Left renal pelvis (tissue), 4 donors: ENCODE measurements at places on chromosomes 1 and 21.

- DNase-seq = no peak
These were observed 722 bp downstream of the LHX8 start for GRCh38 chr1:75134647-75135572.

DNA sequence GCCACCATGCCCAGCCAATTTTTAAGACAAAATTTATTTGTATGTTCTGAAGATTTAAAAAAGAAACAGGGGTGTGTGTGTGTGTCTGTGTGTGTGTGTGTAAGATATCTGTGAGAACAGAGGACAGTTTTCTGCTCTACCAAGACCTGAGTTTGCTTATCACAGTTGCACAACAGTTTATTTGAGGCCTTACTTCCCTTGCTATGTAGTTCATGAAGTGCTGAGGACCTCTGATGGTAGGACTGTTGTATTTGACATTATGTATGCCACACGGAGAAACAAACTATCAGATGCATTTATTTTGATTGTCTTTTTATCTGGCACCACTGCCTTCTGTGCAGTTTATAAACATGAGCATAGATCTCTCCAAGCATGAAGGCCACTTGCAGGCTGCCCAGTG, 355.2 kb downstream of the PBX1 start:
- no peak for DNase-seq

DNA sequence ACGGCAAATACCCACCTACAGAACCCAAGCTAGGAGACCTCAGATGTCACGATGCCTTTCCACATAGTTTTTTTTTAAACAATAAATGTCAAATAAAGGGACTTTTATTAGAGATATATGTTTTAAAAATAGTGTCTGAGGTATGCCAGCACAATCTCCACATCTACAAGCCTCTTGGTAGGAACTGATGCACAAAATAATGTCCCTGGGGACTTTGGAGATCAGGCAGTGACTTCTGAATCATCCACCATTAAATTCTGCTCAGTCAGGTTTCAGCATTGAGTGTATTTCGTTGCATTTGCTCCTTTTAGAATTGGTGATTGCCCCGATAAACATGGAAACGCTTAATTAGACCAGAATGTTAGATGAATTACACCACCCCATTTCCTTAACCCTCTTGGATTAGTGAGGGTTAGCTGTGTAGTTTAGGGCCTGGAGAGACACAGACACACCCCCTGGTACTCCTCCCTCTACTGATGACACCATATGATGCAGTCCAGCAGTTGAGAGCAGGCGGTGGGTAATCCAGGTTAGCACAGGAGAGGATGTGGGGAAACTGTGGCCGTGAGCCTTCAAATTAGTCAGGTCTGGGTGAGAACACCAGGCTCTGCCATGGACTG, 33.6 kb downstream of the LGR6 start:
- no peak for DNase-seq

DNA sequence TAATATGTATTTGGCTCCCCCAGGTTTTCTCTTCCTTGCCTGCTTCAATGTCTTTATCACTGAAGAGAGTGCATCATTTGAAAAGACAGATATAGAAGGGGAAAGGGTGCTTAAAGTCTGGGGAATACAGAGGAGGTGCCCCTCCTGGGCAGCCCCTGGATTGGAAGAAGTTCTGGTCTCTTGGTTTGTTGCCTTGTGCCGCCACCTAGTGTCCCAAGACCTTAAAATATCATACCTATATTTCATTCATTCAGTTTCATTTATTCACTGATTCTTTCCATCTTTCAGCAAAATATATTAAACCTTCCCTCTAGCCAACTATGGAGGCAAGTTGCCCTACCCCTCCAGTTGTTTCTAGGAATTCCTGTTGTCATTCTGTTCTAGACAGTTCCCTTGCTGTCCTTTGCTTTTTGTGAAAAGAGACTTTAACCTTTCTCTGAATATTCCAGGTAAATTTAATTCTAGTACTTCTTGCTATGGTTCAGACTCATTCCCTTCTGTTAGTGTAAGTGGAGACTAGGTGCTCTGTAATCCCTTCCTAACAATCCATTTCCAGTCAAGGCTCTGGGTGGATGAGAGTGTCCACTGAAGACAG, 56.1 kb downstream of the MEF2D start:
- DNase-seq = no peak

GRCh38 chr21:44927587-44928461, 7.1 kb upstream of the ITGB2 start:
- DNase-seq = no peak

GRCh38 chr1:33298623-33299277, 22.1 kb downstream of the A3GALT2 start:
- no peak for DNase-seq

DNA sequence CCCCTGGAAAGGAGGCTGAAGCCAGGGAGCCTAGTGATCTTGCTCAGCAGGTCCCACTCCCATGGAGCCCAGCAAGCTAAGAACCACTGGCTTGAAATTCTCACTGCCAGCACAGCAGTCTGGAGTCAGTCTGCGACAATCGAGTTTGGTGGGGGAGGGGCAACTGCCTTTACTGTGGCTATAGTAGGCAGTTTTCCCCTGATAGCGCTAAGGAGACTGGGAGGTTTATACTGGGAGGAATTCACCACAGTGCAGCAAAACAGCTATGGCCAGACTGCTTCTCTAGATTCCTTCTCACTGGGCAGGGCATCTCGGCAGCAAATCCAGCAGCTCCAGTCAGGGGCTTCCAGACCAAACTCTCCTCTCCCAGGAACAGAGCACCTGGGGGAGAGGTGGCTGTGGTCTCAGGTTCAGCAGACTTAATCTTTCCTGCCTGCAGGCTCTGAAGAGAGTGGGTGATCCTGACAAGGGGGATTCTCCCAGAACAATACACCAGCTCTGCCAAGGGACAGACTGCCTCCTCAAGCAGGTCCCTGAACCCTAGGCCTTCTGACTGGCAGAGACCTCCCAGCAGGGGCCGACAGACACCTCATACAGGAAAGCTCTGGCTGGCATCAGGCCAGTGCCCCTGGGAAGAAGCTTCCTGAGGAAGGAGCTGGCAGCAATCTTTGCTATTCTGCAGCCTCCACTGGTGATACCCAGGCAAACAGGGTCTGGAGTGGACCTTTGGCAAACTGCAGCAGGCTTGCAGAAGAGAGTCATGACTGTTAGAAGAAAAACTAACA, 548.5 kb upstream of the NEGR1 start:
- DNase-seq = no peak

- no peak for DNase-seq
These were observed 130.8 kb downstream of the HFM1 start for GRCh38 chr1:91273875-91274274.

DNA sequence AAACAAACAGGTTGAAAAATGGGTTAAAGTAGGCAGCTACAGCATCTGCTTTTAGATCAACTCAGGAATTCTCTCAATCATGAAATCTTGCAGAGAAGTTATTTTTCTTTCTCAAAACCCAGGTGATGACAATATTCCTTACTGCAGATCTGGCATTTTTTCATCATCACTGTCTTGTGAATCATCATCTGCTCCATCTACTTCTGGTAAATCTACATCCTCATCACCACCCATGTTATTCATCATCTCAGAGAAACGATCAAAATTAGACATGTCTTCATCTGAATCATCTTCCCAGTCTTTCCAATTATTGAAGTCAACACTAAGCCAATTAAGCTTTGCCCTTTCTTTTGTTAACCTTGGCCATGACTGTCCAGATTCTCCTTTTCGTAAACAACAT, 21.8 kb downstream of the GBP2 start:
- DNase-seq = no peak

GRCh38 chr1:11355559-11356475, 82.8 kb downstream of the UBIAD1 start:
- no peak for DNase-seq

DNA sequence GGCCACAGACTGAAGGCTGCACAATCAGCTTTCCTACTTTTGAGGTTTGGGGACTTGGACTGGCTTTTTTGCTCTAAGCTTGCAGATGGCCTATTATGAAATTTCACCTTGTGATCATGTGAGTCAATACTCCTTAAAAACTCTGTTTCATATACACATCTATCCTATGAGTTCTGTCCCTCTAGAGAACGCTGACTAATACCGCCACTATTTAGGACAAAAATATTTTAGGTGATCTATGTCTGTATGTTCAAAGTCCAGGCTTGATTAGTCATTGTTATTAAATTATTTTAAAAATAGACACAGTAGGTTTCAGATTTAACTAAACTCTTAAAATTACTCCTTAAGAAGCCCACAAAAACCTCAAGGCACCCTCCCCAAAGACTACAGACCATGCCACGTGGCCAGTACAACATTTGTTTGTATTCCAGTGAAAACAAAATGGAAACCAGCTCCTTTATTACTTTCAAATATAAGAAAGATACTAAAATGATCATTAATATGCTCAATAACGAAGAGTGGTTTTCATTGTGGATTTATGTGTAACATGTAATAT, 63.1 kb downstream of the TMPRSS15 start:
- DNase-seq = no peak

DNA sequence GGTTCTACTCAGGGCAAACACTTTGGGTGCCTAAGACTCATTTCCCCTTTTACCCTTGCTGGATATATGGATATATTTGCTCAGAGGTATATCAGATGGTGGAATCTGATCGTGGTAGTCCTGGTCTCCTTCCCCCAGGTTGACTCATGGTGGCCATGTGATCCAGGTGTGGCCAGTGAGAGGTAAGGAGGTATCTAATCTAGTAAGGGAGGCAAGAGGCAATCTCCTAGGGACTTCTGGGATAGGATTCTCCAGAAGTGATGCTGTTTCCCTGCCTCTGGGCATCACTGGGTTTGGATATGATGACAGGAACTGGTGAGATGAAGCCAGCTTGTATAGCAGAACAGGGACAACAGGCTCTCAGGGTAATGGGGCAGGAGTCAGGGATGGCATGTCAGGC, 8.5 kb upstream of the DENND2D start:
- DNase-seq = no peak

DNA sequence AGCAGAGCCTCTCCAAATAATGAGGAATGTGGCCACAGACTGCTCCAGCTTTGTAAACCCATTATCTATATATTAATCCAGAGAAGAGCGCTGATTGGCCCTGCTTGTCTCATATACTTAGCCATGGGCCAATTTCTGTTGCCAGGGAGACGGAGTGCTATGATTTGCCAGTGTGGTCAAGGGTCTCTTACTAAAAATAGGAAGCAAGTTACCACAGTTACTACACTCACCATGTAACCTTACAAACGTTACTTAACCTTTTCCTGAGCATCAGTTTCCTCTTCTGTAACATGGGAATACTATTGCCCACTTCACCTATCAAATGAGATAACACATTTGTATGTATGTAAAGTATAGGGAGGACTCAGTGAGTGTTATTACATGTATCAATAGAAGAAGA, 7.7 kb upstream of the S100A2 start:
- DNase-seq = no peak

DNA sequence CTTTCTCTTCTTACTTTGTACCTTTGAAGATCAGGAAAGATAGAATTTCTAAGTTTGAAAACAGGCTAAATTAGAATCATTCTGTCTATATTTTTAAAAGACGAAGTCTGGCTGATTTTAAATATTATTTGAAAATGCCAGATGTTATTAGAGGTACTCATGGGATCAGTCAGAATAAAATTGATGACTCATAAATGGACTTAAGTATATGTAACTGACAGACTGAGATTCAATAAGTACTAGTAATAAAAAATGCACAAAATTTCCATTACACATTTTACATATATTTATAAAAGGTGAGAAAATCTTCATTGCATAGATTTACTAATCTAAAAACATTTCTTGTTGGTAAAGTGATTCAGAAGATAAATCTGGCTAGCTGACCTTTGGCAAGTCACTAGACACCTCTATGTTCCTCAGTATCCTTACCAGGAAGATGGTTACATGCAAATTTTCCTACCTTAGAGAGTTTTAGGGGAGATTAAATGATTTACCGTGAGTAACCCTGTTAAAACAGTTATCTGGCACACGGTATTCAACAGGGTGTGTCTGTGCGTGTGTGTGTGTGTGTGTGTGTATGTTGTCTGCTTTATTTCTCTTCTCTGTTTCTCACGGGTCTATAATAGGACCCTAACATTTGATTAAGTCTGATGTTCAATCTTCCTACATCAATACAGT, 189.0 kb downstream of the RUNX1 start:
- DNase-seq = no peak

GRCh38 chr1:115219927-115220326, 118.1 kb downstream of the NGF start:
- DNase-seq = no peak

DNA sequence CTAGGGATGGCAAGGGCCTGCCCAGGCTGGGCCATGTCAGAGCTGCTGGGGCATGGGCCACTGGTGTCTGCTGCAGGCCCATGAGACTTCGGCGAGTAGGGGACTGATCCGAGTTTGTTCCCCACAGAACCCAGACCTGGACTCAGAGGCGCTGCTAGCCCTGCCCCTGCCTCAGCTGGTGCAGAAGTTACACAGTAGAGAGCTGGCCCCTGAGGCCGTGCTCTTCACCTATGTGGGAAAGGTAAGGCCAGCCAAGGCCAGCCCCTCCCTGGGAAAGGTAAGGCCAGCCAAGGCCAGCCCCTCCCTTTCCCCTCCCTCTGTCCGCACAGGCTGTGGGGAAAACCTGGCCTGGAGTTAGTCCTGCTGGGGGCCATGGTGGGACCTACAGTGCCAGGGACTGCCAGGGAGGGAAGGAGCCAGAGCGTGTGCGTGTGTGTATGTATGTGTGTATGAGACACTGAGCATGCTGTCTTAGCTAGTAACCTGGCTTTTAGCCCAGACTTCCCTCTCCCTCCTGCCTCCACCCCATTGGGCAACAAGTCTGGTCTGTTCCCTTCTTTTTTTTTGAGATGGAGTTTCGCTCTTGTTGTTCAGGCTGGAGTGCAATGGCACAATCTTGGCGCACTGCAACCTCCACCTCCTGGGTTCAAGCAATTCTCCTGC, 8.0 kb downstream of the FAAH start:
- no peak for DNase-seq

DNA sequence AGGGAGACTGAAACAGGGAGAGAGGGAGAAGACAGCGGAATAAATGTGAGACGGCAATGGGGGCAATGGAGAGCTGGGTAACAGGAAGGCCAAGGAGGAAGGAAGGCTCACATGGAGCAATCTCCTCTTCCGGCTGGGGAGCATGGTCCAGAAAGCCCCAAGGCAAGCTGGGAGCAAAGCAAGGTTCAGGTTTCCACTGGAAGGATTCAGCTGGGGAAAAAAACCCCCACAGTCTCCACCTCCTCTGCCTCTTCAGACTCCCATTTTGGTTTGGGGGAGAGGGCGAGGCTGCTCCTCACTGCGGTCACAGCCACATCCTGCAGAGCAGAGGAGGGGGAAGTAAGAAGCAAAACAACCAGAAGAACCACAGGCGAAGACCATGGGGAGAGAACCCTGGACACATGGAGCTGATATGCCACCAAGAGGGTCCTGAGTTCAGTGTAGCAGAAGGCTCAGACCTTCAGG, 650 bp downstream of the TNFAIP8L2 start:
- no peak for DNase-seq

DNA sequence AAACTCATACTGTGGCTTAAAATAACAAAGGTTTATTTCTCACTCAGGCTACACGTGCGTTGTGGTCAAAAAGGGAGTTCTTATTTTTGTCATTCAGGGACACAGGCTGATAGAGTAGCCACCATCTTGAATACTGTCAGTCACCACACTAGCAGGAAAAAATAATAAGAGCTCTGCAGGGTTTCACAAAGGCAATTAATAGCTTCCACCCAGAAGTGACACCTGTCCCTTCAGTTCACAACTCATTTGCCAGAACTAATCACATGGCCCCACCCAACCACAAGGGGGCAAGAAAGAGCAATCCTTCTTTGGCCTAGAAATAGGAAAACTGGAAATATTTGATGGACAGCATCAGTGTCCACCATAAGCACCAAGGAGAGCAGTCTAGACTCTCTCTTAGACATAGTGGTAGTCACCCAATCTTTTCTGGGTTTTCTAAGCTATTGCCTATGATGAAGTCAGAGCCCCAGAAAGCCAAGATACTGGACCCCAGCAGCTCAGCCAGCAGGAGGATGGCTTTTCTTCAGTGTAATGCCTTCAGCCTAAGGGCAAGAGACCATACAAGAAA, 8.2 kb downstream of the HAPLN2 start:
- DNase-seq = no peak
